ENCODE measurements at places on chromosomes 11 and 22.

DNA sequence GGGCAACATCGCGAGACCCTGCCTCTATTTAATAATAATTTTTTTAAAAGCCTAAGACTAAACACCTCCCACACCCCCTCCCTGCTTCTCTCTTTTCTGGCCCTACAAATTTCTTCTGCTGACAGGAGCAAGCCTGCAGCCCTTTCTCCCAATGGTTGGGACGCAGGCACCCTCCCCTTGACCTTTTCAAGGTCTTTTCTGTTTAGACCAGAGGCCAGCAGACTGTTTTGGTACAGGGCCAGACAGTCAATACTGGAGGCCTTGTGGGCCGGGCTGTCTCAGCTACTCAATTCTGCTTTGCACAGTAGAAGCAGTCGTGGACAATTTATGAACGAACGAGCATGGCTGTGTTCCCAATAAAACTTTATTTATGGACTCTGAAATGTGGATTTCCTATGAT, 92.3 kb downstream of the SCN3B start:
- no peak for DNase-seq

DNA sequence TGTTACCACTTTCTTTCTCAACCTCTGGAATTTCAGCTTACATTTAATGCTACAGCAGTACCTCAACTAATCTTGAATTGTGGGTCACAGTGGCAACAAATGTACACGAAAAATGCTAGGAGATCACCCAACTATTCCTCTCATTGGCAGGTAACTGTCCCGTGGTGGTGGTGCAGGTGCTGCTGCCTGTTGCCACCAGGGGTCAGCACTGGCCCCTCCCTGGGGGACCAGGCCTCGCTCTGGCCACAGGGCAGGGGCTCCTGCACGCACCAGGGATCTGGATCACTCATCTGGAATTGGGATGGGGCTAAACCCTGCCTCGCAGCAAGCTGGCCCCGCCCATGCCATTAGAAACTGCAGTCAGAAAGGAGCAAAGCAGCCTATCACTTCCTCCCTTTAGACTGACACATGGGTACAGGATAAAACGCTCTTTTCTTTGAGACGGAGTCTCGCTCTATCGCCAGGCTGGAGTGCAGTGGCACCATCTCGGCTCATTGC, 6.9 kb upstream of the POLDIP3 start:
- DNase-seq: peak; percentile 43

DNA sequence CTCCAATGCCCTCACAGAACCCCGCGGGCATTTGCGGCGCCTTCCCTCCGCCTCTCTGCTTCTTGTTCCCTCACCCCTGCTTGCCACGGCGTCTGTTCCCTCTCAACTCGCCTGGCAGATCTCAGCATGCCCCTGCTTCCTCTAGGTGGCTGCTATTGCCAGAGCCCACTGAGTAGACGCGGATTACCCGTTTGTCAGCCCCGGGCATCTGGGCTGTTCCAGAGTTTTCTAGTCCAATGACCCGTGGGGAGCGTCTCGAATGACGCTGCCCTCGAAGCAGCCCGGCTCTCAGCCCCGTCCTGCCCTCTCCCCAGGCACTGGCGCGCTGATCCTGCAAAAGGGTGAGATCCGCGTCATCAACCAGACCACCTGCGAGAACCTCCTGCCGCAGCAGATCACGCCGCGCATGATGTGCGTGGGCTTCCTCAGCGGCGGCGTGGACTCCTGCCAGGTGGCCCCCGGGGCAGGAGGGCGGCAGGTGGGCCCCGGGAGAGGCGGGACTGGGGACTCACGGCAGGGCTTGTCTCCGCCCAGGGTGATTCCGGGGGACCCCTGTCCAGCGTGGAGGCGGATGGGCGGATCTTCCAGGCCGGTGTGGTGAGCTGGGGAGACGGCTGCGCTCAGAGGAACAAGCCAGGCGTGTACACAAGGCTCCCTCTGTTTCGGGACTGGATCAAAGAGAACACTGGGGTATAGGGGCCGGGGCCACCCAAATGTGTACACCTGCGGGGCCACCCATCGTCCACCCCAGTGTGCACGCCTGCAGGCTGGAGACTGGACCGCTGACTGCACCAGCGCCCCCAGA, 49.7 kb downstream of the ST14 start:
- no peak for DNase-seq

DNA sequence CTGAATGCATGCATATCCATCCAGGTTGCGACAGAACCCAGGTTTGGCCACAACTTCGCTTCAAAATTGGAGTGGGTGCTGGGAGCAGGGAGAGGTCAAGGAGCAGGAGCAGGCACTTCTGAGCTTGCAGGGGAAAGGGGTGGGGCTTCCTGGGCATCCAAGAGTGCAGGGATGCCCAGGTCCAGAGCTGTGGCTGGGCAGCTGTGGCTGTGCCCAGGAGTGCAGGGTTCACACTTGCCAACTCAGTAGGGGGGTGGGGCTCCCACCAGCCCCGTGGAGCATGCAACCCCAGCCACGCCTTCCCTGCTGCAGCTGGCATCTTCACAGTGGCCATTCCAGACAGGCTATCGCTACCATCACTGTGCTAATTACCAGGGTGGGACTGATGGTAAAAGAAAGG, 115.3 kb upstream of the MTNR1B start:
- DNase-seq: no peak

DNA sequence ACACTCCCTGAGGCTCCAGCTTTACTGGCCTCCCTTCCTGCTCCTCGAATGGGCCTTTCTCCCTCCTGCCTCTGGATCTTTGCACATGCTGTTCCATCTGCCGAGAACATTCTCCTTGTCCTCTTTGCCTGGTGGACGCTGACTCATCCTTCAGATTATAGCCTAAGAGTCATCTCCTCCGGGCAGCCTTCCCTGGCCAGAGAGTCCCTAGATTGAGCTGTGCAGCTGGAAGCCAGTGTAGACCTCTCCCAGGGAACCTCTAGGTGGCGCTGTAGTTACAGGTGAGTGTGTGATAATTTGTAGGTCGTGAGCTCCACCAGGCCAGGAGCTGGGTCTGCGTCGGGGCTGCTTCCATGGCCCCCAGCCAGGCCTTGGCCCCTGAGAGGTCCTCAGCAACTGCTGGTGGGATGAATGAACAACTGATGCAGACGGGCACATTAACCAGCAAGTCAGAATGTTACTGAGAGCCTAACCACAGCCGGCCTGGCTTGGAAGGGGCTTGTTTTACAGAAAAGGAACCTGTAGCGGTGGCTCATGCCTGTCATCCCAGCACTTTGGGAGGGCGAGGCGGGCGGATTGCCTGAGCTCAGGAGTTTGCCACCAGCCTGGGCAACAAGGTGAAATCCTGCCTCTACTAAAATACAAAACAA, 8.7 kb downstream of the PNPLA5 start:
- no peak for DNase-seq

- DNase-seq: no peak
Measured at GRCh38 chr11:120558744-120559431, 47.3 kb downstream of the GRIK4 start.

DNA sequence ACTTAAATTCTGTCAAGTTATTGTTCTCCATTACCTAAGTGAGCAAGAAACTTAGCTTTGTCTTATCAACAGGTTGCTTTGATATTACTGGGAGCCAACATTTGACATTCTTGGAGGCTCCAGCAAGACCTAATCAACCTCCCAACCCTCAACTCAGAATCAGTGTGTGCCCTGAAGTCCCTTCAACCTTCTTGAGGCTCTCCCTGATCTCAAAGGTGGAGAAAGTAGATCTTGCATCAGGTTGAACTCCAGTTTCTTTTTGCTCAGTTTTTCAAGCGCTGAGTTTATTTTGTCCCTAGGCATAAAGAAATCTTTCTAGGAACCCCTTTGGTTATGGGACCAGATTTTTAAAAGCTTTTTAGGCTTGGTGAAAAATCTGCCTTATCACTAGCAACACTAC, 1.4 kb downstream of the FAM111A start:
- DNase-seq: no peak

DNA sequence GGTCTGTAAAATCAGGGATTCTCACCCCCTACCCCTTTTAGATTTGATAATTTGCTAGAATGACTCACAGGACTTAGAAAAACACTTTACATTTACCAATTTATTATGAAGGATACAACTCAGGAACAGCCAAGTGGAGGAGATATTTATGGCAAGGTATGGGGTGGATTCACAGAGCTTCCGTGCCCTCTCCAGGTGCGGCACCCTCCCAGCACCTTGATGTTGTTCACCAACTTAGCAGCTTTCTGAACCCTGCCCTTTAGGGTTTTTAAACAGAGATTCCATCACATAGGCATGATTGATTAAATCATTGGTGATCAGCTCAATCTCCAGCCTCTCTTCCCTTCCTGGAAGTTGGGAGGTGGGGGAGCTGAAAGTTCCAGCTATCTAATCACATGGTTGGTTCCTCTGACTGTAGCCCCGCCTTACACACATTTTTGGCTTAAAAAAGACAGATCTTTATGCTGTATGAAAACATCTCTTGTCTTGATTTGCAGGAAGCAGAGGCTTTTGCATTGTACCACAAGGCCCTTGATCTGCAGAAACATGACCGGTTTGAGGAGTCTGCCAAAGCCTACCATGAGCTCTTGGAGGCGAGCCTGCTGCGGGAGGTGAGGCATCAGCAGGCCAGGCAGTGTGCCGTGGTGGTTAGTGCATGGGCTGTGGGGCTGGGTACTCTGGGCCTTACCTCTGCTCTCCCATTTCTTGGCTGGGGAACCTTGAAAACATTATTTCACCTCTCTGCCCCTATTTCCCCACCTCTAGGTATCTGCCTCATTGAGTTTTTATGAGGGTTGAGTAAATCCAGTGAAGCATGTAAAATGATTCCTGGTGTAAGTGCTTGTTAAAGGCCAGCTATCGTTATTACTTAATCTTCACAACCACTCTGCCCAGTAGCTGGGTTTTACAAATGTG, 27.0 kb downstream of the CABIN1 start:
- no peak for DNase-seq

- DNase-seq: no peak
Measured at GRCh38 chr22:29700900-29701154, 19.0 kb upstream of the CABP7 start.

- no peak for DNase-seq
Measured at GRCh38 chr11:76636826-76637460, 33.6 kb downstream of the LRRC32 start.

DNA sequence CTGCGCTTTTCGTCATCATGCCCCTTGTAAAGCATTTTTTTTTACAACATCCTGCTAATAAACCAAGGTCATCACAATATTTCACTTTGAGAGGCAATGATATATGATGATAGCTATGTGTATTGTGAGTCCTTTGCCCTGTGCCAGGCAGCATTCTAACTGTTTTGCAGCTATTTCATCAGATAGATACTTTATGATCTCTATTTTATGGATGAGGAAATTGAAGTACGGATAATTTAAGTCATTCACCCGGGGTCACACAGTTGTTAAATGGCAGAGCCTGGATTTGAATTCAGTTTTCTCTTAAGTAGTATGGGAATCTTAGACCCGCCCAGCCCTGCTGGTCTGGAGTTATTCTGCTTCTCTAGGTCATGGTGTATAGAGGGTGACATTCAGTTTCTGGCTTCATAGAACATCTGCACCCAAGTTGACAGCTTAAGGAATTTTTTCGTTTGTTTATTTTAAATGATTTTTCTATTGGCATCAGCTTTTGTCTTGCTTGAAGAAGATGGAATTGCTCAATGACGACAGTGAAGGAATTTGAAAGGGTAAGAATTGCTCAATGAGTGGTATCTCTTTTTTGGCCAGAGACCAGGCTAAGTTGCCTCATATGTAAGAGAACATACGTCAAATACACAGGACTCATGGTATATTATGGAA, 926 bp downstream of the PRR5L start:
- no peak for DNase-seq

GRCh38 chr22:29461263-29461662, 18.8 kb upstream of the NEFH start:
- DNase-seq: no peak

DNA sequence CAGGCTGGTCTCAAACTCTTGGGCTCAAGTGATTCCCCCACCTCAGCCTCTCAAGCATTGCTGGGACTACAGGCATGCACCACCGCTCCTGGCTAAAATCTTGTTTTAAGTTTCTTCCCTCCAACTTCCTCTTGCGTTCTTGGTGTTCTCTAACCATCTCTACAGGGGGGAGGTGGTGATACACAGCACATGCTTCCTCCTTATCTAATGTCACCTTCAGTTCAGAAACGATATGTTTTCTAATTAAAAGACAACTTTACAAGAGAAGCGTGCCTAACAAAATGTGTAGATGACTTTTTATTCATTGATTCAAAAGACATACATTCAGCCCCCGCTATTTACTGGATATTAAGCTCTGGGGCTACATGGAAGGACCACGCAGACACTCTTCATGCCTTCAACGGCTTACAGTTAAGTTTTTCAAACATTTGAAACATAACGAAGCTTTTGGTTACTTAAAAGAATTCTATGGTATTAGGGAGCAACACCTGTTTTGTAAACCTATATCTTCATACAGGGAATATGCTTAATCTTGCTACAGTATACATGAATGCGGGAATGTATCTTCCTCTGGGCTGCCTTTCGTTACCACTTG, 933 bp upstream of the DLAT start:
- DNase-seq: no peak

GRCh38 chr11:93394488-93394887, 63.9 kb downstream of the DEUP1 start:
- no peak for DNase-seq

DNA sequence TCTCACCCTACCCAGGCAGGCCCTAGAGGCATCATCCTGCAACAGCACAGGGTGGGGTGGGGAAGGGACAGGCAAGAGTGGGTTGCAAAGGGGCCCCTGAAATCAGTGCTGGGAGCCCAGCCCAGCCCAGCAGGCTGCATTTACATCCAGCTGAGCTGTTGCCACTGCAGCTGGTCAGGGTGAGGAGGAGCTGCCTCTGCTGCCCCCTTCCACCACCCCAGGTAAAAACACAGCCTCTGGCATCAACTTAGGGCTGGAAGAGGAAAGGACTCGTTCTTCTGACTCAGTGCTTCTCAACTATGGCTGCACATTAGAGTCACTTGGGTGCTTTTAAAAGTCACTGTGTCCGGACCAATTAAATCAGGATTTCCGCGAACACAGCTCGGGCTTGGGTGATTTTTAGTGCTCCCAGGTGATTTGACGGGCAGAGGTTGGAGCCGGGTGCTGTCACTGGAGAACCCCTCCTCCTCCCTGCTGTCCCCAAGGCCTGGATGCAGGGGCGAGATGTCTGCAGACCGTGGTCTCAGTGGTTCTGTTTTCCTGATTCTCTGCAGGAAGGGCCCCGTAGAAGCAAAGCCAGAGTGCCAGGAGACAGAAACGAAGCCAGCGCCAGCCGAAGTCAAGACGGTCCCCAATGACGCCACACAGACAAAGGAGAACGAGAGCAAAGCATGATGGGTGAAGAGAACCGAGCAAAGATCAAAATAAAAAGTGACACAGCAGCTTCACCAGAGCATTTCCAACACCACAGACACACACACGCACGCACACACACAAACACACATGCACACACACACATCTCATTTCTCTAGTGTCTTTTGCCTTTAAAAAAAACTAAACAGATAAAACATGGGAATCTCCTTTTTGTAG, 39.4 kb upstream of the TTC12 start:
- DNase-seq: no peak

DNA sequence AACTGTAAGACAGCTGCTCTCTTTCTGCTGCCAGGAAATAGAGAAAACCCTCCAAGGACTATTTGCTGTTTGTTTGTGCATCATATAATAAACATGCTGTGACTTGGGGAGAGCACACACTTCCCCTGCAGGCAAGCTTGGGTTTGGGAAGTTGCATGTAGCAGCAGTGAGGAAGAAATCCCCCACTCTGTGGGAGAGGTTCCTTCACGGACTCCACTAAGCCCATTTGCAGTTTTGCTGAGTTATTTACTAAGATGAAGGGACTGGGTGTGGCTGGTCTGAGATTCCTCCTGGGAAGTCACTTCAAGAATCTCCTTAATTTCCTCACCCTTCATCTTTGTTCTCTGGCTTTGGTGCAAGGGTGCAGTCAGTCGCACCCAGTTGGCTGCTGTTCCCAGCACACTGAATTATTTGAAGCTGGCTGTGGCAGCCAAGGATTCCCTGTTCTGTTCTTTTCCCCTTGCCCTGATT, 104.9 kb downstream of the ARFGAP2 start:
- DNase-seq: no peak

All from stimulated activated CD4-positive, alpha-beta T cell treated with anti-CD3 and anti-CD28 coated beads, Interleukin-15, amount 100 ng/mL, for 1 hour (primary cell).